ENCODE measurements at places on chromosomes 16 and 17.

DNA sequence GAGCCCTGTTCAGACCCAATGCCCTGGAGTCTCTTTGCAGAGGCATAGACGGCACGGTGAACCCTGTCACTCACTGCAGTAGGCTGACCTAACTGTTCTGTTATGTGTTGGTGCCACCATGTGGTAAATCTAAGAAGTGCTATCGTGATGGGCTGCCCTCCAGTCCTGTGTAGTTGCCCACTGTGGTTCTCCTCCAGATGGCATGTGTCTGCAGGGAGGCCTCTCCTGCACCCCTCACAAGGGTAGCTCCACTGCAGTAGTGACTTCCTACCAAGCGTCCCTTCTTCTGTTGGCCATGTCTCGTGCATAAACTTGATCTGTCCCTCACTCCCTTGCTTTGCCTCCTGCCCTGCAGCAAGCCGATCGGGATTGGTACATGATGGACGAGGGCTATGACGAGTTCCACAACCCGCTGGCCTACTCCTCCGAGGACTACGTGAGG is 5.8 kb downstream of the DHX38 start:
- peak; percentile 25 for DNase-seq

- no peak for DNase-seq
These were observed 11.8 kb downstream of the POLR2A start for GRCh38 chr17:7495906-7496434.

- no peak for DNase-seq
These were observed 21.4 kb downstream of the KIAA0513 start for GRCh38 chr16:85048921-85049562.

GRCh38 chr16:1471569-1472194 is 3.1 kb downstream of the CLCN7 start:
- no peak for DNase-seq

DNA sequence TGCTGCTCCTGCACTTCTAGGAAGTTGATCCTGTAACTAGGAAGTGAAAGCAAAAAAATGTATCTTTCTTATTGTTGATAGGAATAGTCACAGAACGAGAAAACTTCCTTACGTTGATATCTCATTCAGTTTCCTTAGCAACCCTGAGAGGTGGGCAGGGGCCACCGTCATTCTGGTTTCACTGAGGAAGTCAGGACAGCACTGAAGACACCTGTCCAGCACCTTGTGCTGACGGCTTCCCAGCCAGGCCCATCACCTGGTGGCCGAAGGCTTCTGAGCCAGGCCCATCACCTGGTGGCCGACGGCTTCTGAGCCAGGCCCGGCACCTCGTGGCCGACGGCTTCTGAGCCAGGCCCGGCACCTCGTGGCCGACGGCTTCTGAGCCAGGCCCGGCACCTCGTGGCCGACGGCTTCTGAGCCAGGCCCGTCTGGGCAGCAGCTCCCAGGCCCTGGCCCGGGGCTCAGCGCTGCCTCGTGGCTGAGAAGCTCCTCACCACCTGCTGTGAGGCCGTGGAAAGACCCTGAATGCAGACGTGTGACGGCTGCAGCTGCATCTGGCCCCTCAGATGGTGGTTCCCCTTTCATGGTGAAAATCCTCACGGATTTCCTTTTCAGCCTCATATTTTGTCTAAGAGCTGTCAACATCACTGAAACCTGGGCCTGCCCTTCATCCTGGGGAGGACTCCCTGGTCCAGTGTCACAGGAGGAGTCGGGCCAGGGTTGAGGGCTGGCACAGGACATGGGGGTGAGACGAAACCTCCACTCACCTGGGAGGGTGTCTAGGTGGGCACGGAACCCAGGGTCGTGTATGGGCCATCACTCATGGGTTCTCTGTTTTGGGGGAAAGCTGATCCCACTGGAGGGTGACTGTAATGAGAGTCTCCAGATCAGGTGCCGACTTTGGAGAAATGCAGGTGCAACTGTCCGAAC is 33.0 kb upstream of the ZNF750 start:
- DNase-seq = no peak

DNA sequence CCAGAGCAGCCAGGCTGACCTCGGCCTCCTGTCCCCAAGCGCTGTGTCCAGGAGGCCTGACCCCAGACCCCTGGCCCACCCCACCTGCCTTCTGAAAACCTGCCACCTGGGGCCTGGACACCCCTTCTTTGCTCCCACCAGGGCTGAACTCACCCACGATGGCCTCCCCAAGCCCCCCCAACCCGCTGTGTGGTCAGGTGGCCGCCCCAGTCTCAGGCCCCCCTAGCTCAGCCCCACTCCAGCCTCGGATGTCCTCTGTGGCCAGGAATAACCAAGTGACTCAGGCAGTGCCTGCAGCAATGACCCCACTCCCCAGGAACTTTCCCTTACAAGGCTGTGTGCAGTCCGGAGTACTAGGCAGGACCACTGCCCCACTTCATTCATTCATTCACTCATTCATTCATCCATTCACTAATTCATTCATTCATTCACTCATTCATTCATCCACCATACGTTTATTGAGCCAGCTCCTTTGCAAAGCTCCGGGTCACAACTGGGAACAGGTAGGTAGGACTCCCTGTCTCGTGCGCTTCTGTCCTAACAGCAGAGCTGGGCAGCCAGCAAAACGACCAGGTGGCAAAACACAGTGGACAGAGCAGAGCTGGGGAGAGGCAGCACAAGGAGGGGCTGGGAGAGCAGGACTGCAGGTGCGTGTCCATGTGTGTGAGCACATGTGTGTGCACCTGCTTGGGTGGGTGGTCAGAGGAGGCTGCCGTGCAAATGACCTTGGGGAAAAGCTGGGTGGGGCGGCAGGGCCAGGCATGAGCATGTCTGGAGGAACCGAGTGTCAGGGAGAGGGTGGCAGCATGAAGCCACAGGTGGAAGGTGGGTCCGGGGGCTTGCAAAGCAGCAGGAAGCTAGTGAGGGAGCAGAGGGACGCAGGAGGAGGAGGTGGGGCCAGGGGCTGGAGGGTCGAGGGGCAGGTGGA is 75.8 kb upstream of the CBX4 start:
- DNase-seq = no peak

- no peak for DNase-seq
These were observed 68.2 kb downstream of the PLD6 start for GRCh38 chr17:17137731-17138585.

DNA sequence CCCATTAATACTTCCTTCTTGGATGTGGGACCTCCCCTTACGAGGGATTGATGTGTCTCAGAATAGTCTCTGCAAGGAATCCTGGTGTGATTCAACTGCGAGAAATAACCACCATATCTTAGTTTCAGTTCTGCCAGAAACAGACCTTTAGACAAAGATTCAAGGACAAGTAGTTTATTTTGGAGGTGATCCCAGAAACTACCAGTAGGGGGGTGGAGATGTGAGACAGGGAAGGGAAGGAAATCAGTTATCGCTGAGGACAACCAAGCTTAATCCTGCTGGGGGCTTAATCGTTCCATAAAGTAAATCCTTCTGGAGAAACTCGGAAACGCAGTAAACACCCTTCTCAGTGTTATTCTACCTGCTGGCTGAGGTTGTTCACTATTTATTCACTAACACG is 5.0 kb upstream of the SDR42E1 start:
- DNase-seq = no peak

GRCh38 chr17:37494401-37494831 is 4.7 kb downstream of the DUSP14 start:
- no peak for DNase-seq

- DNase-seq = no peak
These were observed 270.2 kb downstream of the GRIN2A start for GRCh38 chr16:9911989-9912388.

Data from effector CD4-positive, alpha-beta T cell (primary cell).